Breast epithelium (tissue), 4 donors: ENCODE measurements at places on chromosomes 13 and 19.

GRCh38 chr19:38412961-38413360 is 10.1 kb downstream of the FAM98C start:
- DNase-seq = no peak

DNA sequence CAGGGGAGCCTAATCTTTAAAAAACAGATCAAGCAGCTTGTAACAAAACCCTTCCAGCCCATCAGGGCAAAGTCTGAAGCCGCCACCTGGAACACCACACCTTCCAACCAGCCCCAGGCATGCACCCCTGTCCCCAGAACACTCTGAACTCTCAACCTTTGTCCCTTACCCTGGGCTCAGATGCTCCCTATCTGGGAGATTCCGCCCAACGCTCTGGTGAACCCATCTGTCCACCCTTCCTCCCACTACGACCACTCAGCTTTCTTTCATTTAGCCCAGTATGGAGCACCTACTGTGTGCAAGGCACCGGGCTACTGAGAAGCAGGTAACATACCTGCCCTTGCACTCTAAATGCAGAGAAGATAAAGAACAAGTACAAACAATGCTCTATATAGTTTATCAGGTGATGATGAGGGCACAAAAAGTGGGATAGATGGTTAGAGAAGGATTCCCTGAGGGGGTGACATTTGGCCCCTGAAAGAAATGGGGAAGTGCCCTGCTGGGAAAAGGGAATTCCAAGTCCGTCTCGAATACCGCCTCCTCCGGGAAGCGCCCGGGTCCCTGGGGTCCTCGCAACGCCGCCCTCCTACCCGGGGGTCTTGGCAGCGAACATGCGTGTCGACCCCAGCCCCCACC is 629 bp downstream of the PEPD start:
- no peak for DNase-seq

DNA sequence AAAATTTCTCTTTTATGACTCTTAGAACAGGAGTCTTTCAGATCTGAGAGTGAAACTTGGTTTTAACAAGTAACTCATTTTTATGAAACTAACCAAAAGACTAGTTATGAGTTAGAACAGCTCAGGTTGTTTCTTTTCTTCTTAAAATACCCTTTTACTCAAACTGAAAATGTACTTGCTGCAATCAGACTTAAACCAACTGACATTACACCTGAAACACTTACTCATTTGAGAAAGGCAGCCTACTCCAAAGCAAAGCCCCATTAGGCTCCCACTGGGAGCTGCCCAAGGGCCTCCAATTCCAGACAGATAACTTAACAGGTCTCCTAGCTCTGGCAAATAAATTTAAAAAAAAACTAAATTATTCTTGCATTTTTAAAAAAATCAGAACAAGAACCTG is 3.6 kb downstream of the FOXO1 start:
- no peak for DNase-seq

- no peak for DNase-seq
Observed at GRCh38 chr19:53013621-53014020, at the start of gene ERVV-1. Gene ERVV-1, plus strand, starts transcription at chr19:53013921. Its CDS starts 170 bp downstream, at chr19:53014091.

DNA sequence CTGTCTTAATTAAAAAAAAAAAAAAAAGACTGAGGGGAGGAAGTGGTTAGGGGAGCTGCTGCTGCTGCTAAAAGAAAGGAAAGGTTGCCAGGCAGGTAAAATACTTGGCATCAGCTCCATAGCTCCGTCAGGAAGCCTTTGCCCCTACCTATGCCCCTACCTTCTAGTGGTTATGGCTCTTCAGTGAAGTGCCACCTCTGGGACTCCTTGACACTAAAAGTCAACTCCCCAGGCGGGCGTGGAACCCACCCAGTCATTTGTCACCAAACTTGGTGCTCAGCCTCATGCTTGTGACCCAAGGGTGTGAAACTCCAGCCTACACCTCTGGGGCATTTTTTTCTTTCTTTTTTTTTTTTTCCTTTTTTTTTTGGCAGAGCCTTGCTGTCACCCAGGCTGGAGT is 4.9 kb upstream of the NECTIN2 start:
- no peak for DNase-seq

DNA sequence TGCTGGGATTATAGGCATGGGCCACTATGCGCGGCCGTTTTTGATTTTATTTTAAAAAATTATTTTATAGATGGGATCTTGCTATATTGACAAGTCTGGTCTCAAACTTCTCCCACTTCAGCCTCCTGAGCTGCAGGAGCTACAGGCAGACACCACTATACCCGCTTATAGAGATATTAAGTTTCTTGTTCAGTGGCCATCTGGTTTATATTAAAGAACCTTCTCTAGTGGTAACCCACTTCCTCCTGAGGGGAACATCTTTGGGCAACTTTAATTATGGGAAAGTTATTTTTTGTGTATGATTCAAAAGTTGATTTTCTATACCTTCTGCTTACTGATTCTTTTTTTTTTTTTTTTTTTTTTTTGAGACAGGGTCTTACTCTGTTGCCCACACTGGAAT is 172.7 kb downstream of the KLF5 start:
- no peak for DNase-seq

DNA sequence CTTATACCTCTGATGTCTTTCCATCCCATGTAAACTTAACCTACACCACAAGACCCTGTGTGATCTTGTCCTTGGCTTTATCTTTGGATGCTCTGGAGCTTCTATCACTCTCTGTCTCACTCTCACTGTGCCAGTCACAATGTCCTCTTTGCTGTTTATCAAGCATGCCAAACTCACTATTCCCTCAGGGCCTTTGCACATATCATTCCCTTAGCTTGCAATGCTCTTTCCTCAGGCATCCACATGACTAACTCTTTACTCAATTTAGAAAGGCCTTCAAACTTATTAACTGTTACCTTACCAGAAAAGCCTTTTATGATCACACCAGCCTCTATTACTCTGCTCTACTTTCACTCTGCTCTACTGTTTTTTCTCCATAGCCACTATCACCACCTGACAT is 354.1 kb downstream of the RFC3 start:
- DNase-seq = no peak

GRCh38 chr13:84774111-84774510 is 891.8 kb upstream of the SLITRK1 start:
- no peak for DNase-seq

DNA sequence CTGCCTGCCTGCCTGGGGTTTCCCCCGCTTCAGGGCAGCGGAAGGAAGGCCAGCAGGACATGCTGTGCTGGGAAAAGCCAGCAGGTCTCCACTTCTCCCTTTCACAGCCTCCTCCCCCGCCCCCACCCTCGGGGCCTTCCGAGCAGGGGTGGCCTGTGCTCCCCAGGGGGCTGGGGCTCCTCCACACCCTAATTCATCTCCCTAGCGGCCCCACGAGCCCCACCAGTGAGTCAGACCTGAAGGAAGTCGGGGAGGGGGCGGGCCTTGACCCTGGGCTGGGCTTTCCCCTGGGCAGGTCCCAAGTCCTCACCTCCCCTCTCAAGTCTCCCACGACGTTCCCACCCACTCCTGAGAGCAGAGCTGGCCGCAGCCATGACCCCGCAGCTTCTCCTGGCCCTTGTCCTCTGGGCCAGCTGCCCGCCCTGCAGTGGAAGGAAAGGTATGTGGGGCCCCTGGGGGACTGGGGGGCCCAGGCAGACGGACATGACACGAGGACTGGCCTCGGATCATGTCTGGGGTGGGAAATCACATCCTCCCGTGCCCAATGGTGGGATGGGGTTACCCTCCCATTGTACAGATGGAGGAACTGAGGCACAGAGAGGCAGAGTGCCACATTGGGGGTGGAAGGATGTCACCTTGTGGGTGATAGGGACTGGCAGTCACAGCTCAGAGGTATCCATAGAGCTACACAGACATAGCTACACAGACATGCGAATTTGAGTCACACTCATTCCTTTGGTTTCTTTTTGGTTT is at the start of gene EBI3:
TSS of gene EBI3 (plus strand) at position 345 of the 753 bp plus-strand sequence. CDS start at position 373, 28 bp downstream.
- no peak for DNase-seq

DNA sequence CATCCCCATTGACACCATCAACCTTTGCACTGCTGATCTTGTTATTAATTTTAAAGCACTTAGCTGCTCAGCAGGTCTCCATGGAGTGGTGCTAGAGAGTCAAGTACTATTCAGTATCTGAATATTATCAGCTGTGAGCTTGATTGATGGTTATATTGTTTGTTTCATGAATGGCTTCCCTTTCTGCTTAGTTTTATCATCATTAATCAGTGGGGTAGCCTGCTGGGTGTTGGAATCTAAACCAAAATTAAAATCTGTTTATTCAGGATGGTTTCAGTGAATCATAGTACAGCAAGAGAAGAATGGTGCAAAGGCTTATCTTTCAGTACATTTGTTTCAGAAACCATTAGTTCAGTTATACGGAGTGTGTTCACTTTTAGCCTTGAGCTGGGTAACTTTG is 42.5 kb upstream of the SCEL start:
- DNase-seq = no peak

GRCh38 chr13:46721054-46721453 is 75.9 kb downstream of the ESD start:
- no peak for DNase-seq

- DNase-seq = no peak
Observed at GRCh38 chr19:54345938-54346386, 7.0 kb upstream of the LILRA4 start.

DNA sequence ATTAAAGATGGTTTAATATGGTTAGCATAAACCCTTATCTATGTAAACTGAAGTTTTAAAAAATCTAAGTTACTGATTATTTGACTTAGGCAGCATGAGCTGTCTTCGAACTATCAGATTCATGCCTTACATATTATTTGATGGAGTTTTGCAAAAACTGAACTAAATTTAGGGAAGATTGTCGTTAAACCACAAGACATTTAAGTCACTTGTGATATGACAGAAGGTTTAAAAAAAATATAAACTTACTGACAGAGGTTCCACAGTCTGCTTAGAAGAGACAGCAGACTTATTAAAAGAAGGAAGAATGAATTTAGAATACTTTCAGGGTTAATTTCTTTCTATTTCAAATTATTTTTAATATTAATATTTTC is 110.9 kb upstream of the FRY start:
- DNase-seq = no peak

DNA sequence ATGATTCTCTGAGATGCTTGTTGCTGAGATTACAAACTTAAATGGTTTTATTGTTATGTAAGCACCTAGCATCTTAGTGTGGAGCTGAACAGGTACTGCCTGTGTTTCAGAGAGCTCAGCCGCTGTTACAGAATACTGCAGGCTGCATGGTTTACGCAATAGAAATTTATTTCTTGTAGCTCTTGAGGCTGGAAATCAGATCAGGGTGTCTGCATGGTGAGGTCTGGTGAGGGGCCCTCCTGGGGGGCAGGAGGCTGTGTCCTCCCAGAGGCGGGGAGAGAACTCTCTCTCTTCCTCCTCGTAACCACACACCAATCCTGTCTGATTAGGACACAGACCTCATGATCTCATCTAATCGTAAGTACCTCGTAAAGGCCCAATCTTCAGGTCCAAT is 13.1 kb downstream of the ATP11A start:
- no peak for DNase-seq
